Placental pericyte (primary cell): ENCODE measurements at places on chromosomes 12 and 14. TPM values are rescaled to one million over a fixed set of nuclear protein-coding genes. Genes with fewer than 3 reads are reported as not detected.

Gene NFE2
- total RNA-seq = 0.44 TPM in 1 of 2 replicates, not detected in the other

Gene RPS26
- 329 and 597 TPM in 2 replicates for total RNA-seq

Gene IL26
- not detected in 2 replicates for total RNA-seq

Gene DEGS2
- not detected in 2 replicates for total RNA-seq

Gene CCDC177
- not detected in 2 replicates for total RNA-seq

Gene KRT6C
- total RNA-seq = not detected in 2 replicates

Gene GALNT9
- 0.22 and 0.29 TPM in 2 replicates for total RNA-seq

Gene PLA2G1B
- not detected in 2 replicates for total RNA-seq

Gene ESPL1
- total RNA-seq = 0.66 and 19.0 TPM in 2 replicates

Gene SLC39A5
- total RNA-seq = not detected in 2 replicates

Gene SARNP
- 53.3 and 65.9 TPM in 2 replicates for total RNA-seq

Gene RAD9B
- total RNA-seq = 0.44 and 1.4 TPM in 2 replicates

Gene OR11H12
- not detected in 2 replicates for total RNA-seq

Gene CCDC88C
- total RNA-seq = 0.72 TPM in 1 of 2 replicates, not detected in the other

Gene CMKLR1
- 1.1 and 7.4 TPM in 2 replicates for total RNA-seq

Gene AKAP5
- 0.86 and 1.1 TPM in 2 replicates for total RNA-seq

Gene GPRC5D
- total RNA-seq = not detected in 2 replicates

Gene KERA
- not detected in 2 replicates for total RNA-seq

Gene FSCB
- 0.22 and 2.1 TPM in 2 replicates for total RNA-seq

Gene CLEC14A
- under 0.01 and 0.29 TPM in 2 replicates for total RNA-seq

Gene SDR39U1
- total RNA-seq = 14.5 and 19.7 TPM in 2 replicates

Gene ACRBP
- under 0.01 and 0.14 TPM in 2 replicates for total RNA-seq

Gene LUM
- 151 and 1,377 TPM in 2 replicates for total RNA-seq

Gene EPYC
- not detected in 2 replicates for total RNA-seq

Gene CABP1
- not detected in 2 replicates for total RNA-seq

Gene RPGRIP1
- total RNA-seq = 0.22 and 0.29 TPM in 2 replicates

Gene ACOT4
- 0.57 and 1.5 TPM in 2 replicates for total RNA-seq

Gene NRXN3
- total RNA-seq = 0.22 and 0.72 TPM in 2 replicates

Gene OTOGL
- under 0.01 and 0.14 TPM in 2 replicates for total RNA-seq

Gene FLRT2
- total RNA-seq = 33.6 and 42.2 TPM in 2 replicates

Gene VDR
- 23.9 and 57.3 TPM in 2 replicates for total RNA-seq

Gene FIGNL2
- 0.22 and 0.29 TPM in 2 replicates for total RNA-seq

Gene RD3L
- not detected in 2 replicates for total RNA-seq

Gene APOF
- not detected in 2 replicates for total RNA-seq

Gene SLC39A2
- total RNA-seq = 0.14 TPM in 1 of 2 replicates, not detected in the other

Gene FAM216A
- 4.6 and 12.6 TPM in 2 replicates for total RNA-seq

Gene STRAP
- total RNA-seq = 70.5 and 109 TPM in 2 replicates

Gene BCL2L2
- total RNA-seq = 18.4 and 21.6 TPM in 2 replicates

Gene SRRM4
- not detected in 2 replicates for total RNA-seq

Gene KRT6A
- total RNA-seq = 25.6 TPM in 1 of 2 replicates, not detected in the other

Gene TMPRSS12
- total RNA-seq = not detected in 2 replicates

Gene FAM181A
- total RNA-seq = not detected in 2 replicates
